ENCODE measurements at places on chromosomes 16 and 17. TPM values are rescaled to one million over a fixed set of nuclear protein-coding genes. Genes with fewer than 3 reads are reported as not detected.

GRCh38 chr16:9159839-9160550 is 68.6 kb downstream of the HAPSTR1 start:
- H3K27me3 ChIP-seq = peaks cover 28% of the 10 kb centered on the region
- DNase-seq = peak; percentile 33
- no peak overlapping the region for H3K4me3 ChIP-seq
- H3K27ac ChIP-seq = no peak overlapping the region
- no peaks in the 10 kb centered on the region for H3K36me3 ChIP-seq
- H3K4me1 ChIP-seq = no peaks in the 10 kb centered on the region

GRCh38 chr16:57808589-57809228 is 6.4 kb upstream of the KIFC3 start:
- no peaks in the 10 kb centered on the region for H3K36me3 ChIP-seq
- DNase-seq = no peak
- H3K27me3 ChIP-seq = no peaks in the 10 kb centered on the region
- no peak overlapping the region for H3K27ac ChIP-seq
- peak overlapping the region; percentile 44 for H3K4me3 ChIP-seq

- H3K36me3 ChIP-seq = no peaks in the 10 kb centered on the region
- no peaks in the 10 kb centered on the region for H3K27me3 ChIP-seq
- no peak for DNase-seq
These were observed 42.8 kb downstream of the CDK5R1 start for GRCh38 chr17:32529604-32530003.

DHX40 gene
- total RNA-seq = 17.0 TPM

- peak overlapping the region; percentile 43 for H3K4me3 ChIP-seq
- no peaks in the 10 kb centered on the region for H3K36me3 ChIP-seq
- H3K27me3 ChIP-seq = no peaks in the 10 kb centered on the region
- DNase-seq = no peak
- peak overlapping the region; percentile 60 for H3K27ac ChIP-seq
These were observed 87.3 kb downstream of the MAP2K6 start for GRCh38 chr17:69501591-69502468.

GRCh38 chr16:1790611-1791255 is 2.8 kb downstream of the IGFALS start:
- no peak for DNase-seq
- H3K36me3 ChIP-seq = peaks cover 45% of the 10 kb centered on the region
- H3K4me3 ChIP-seq = no peak overlapping the region

GRCh38 chr17:73929860-73930430 is 273.5 kb upstream of the RPL38 start:
- no peaks in the 10 kb centered on the region for H3K36me3 ChIP-seq
- H3K4me1 ChIP-seq = no peaks in the 10 kb centered on the region
- no peak overlapping the region for H3K27ac ChIP-seq
- H3K27me3 ChIP-seq = peaks cover 52% of the 10 kb centered on the region
- no peak for DNase-seq

DNA sequence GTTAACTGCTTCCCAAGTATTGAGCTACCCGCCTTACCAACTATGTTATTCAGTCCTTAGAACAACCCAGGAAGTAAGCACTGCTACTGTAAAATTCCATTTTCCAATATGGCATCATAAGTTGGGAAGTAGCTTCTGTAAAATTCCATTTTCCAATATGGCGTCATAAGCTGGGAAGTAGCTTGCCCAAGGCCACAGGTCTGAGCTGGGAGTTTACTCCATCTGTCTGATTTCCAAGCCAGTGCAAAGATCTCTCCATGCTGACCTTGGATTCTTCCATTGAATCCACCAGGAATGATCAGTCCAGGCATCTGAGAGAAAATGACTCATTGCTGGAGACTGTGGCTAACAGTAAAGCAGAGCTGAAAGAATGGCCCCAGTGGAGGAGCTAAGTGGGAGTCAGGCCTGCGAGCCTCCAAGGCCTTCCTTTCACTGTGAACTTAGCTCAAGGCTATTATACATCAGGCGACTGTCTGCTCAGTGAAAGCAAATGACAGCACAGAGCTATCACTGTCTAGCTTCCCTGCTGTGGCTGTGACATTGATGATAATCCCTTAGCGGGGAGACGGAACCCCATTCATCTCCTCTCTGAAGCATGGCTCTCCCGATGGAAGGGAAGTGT is 430.4 kb downstream of the HAPSTR1 start:
- H3K36me3 ChIP-seq = no peaks in the 10 kb centered on the region
- no peak overlapping the region for H3K27ac ChIP-seq
- no peaks in the 10 kb centered on the region for H3K27me3 ChIP-seq
- peaks cover 11% of the 10 kb centered on the region for H3K4me1 ChIP-seq
- H3K4me3 ChIP-seq = no peak overlapping the region

KRTAP2-2 gene
- total RNA-seq = not detected

GRCh38 chr17:64124609-64125008 is 5.3 kb downstream of the ERN1 start:
- H3K4me3 ChIP-seq = no peak overlapping the region
- no peaks in the 10 kb centered on the region for H3K27me3 ChIP-seq
- no peak overlapping the region for H3K27ac ChIP-seq
- no peak for DNase-seq
- H3K36me3 ChIP-seq = no peaks in the 10 kb centered on the region

MED31 gene
- total RNA-seq = 14.1 TPM

DNA sequence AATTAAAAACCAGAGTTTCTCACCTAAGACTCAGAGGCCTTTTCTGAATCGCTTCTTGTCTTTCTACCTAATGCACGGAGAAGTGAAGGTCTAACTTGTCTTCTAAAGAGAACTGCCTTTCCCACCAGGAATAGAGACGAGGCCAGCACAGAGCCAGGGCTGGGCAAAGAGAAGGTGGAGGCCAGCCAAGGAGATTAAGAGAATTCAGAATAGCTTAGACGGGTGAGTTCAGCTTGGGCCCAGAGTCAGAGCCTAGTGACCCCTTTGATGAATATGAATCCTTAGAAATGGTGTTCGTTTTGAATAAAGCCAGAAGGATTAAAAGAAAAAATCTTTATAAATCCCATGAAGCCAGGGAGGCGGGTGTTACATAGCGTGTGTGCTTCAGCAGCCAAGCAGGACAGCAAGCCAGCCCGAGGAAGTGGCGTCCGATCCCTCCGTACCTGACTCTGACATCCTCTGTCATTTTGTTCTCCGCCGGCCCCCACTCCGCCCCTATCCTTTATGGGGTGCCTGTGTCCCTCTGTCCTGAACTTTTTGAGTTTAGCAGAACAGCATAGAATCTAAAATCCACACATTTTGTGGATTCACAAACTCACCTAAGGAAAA is 7.4 kb downstream of the GSG1L2 start:
- H3K4me1 ChIP-seq = peaks cover 24% of the 10 kb centered on the region
- H3K27ac ChIP-seq = peak overlapping the region; percentile 38

DNA sequence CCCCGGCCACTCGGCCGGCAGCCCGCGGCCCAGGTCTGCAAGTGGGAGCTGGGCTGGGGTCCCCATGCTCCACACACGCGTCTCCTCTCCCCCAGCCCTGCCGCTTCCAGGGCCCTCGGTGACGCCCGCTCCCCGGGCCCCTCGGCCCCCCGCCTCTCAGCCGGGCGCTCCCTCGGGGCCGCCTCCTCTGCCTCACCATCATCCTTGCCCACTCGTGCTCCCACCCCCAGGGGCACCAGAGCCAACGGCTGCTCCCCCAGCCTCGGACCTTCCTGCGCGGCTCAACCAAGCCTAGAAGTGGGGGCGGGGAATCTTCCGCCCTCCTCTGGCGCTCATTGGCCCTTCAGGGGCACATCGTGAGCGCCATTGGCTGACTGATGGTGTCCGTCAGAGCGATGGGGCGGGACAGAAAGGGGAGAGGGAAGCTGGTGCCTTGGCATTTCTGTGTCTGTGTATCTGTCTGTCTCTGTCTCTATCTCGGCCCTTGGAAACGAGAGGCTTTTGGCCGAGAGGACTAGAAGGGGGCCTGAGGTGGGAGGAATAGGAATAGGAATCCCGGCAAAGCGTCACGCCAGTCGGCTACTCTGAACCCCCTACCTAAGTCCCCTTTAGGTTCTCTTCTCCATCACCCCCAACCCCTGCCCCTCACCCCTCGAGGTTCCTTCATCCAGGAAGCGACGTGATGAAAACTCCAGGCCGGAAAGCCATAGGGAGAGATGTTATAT is 88.9 kb downstream of the CDC27 start:
- H3K4me3 ChIP-seq = peak overlapping the region; percentile 81
- H3K36me3 ChIP-seq = no peaks in the 10 kb centered on the region
- DNase-seq = peak; percentile 94
- no peaks in the 10 kb centered on the region for H3K27me3 ChIP-seq
- peak overlapping the region; percentile 83 for H3K27ac ChIP-seq
- peaks cover 17% of the 10 kb centered on the region for H3K4me1 ChIP-seq

G6PC1 gene
- not detected for total RNA-seq

DNA sequence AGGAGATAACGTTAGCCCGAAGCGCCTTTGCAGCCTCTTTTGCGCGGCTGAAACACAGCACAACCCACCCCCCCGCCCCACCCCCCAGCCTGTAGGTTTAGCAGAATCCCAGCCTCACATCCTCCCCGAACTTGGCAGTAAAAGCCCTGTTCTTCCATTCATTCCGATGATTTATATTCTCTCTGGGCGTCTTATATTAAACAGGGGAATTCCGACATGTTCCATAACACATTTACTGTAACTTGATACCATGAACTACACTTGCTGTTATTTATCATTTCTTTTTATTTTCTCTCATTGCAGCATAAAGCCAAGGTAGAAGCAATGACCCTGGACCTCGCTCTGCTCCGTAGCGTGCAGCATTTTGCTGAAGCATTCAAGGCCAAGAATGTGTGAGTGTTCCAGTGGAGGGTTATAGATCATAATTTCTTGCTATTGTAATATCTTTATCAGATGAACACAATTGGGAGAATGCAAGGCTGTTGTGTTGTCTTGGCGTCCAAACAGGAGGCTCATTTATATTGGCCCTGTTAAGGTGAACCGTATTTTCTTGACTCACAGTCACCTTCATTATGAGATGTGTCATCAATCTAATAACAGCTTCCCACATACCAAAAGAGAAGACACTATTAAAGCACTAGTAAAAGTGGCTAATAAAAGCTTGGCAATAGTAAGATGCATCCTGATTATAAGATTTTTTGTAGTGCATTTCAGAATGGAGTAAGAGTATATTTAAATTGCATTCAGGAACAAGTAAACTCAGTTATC is 287.3 kb downstream of the WWOX start:
- H3K27me3 ChIP-seq = no peaks in the 10 kb centered on the region
- peaks cover 48% of the 10 kb centered on the region for H3K4me1 ChIP-seq
- no peak overlapping the region for H3K27ac ChIP-seq
- DNase-seq = no peak

- no peak for DNase-seq
- peaks cover 80% of the 10 kb centered on the region for H3K4me1 ChIP-seq
- no peak overlapping the region for H3K4me3 ChIP-seq
- H3K27ac ChIP-seq = peak overlapping the region; percentile 7
- H3K27me3 ChIP-seq = no peaks in the 10 kb centered on the region
- H3K36me3 ChIP-seq = no peaks in the 10 kb centered on the region
These were observed 9.1 kb downstream of the TOM1L2 start for GRCh38 chr17:17963066-17963465.

DNA sequence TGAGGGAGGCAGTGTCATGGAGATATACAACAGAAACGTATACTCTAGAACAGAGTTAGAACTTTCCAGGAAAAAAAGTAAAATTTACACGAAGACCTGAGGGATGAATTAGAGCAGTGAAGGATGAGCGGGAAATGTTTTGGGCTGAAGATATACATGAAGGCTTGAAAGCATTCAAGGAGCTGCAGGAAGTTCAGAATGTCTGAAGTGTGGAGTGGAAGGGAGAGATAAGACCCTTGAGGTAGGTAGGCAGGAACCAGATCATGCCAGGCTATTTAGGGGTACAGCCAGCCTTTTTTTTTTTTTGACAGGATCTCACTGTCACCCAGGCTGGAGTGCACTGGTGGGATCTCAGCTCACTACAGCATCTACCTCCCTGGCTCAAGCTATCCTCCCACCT is 3.2 kb upstream of the NLK start:
- H3K27me3 ChIP-seq = no peaks in the 10 kb centered on the region
- H3K4me3 ChIP-seq = no peak overlapping the region
- H3K36me3 ChIP-seq = no peaks in the 10 kb centered on the region
- H3K4me1 ChIP-seq = peaks cover 30% of the 10 kb centered on the region
- DNase-seq = no peak
- no peak overlapping the region for H3K27ac ChIP-seq

DNA sequence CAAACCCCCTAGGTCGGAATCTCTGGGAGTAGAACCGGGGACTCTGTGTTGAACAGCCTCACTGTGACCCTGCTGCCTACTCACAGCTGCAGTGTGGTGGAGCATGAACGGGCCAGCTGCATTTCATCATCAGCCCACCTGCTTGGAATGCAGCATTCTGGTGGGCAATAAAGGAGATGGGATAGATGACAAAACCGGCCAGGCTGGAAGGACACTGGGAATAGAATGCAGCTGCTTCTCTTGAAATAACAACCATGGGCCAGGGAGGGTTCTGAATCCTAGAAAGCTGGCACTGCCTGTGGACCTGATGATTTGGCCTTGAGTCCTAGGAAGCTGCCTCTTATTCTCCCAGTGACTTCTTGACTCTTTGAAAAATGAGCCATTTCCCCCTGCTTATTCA is 23.5 kb downstream of the CFAP97D1 start:
- peaks cover 58% of the 10 kb centered on the region for H3K36me3 ChIP-seq
- H3K4me3 ChIP-seq = no peak overlapping the region
- no peak overlapping the region for H3K27ac ChIP-seq
- H3K27me3 ChIP-seq = no peaks in the 10 kb centered on the region

- no peak overlapping the region for H3K4me3 ChIP-seq
- no peaks in the 10 kb centered on the region for H3K27me3 ChIP-seq
- H3K4me1 ChIP-seq = peaks cover 22% of the 10 kb centered on the region
- no peaks in the 10 kb centered on the region for H3K36me3 ChIP-seq
These were observed 2.3 kb upstream of the DCXR start for GRCh38 chr17:82039695-82040299.

DNA sequence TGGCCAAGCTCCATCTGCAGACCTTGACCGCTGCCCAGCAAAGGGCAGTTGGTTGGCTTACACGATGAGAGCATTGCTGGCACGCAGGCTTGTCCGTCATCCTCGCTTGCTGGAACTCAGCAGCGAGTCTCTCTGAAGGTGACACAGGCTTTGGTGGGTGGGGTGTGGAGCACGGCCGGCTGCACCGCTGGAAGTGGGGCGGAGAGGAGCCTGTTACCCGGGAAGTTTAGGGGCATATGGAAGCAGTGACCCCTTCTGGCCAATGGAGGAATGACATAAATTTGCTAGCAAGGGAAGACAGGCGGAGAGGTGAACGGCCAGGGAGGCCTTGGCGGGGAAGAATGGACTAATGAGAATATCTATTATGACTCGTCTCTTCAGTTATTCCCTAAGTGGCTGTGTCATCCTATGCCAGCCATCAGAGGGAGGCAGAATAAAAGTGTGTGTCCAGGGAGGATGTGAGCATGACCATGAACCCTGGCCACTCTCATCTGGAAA is 65.9 kb upstream of the SDK2 start:
- H3K4me3 ChIP-seq = no peak overlapping the region
- H3K27me3 ChIP-seq = peaks cover 74% of the 10 kb centered on the region
- H3K36me3 ChIP-seq = no peaks in the 10 kb centered on the region
